Naive thymus-derived CD8-positive, alpha-beta T cell (primary cell): ENCODE measurements at places on chromosomes 2 and 18. TPM values are rescaled to one million over a fixed set of nuclear protein-coding genes. Genes with fewer than 3 reads are reported as not detected.

DNA sequence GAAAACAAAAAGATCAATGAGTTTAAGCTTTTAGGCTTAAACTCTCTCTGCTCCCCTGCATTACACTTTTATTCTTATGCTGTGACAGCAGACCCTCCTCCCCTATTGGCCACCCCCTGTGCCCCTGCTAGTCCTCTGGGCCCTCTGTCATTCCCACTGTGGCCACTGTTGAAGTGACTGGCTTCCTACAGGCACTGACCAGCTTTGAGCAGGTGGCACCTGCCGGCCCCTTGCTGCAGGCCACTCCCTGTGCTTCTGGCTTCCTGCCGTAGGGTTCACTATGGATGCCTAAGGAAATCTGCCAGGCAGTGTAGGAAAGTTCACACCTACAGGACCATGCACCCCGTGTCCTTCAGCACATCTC lies 156.5 kb upstream of the L3MBTL4 start:
- no peak overlapping the region for H3K4me3 ChIP-seq
- no peaks in the 10 kb centered on the region for H3K36me3 ChIP-seq
- no peaks in the 10 kb centered on the region for H3K27me3 ChIP-seq
- no peak for DNase-seq

The ANKRD53 gene
- not detected for polyA plus RNA-seq

DNA sequence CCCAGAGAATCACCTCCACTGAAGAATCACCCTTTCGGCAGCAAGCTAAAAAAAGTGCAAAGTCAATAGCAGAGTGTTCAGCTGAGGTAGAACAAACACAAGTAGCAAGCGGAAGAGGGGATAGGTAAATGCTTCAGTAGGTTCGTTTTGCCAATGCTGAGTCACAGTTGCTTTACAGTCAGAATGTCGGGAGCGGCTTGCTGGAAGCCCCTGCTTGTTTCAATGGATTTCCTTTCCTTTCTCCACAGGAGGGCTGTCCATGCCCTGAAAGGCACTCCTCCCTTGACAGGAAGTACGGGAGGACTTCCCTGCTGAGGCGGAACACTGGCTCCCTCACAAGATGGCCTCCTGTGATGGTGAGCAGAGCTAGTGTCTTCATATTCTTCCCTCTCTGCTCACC lies 146.2 kb upstream of the LYPD1 start:
- no peaks in the 10 kb centered on the region for H3K4me1 ChIP-seq
- H3K27me3 ChIP-seq = peaks cover 11% of the 10 kb centered on the region
- DNase-seq = no peak
- no peak overlapping the region for H3K27ac ChIP-seq
- H3K4me3 ChIP-seq = no peak overlapping the region

- DNase-seq = no peak
- peaks cover 2% of the 10 kb centered on the region for H3K27me3 ChIP-seq
- no peaks in the 10 kb centered on the region for H3K4me1 ChIP-seq
- H3K36me3 ChIP-seq = no peaks in the 10 kb centered on the region
Measured at GRCh38 chr2:162521871-162522650, 178.1 kb downstream of the GCA start.

- H3K4me1 ChIP-seq = no peaks in the 10 kb centered on the region
- H3K4me3 ChIP-seq = no peak overlapping the region
- no peak overlapping the region for H3K27ac ChIP-seq
- peaks cover 5% of the 10 kb centered on the region for H3K27me3 ChIP-seq
- H3K36me3 ChIP-seq = no peaks in the 10 kb centered on the region
- DNase-seq = no peak
Measured at GRCh38 chr2:33411765-33412164, 64.7 kb upstream of the RASGRP3 start.

DNA sequence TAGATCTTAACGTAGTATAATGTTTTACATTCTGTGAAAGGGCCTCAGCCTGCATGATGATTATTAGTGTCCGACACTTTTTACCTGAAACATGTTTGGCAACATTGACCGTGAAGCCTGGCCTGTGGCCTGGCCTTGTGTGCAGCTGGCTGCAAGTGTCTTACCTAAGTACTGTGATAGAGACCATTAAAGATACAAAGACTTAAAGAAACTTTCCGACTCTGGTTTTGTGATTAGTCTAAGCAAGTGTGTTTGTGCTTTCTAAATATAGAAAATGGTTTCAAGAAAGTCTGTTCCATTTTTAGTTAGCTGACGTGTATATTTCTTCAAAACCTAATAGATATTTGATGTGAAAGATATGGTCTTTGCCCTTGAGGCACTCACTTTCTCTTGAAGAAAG lies 601.8 kb downstream of the LRP1B start:
- no peaks in the 10 kb centered on the region for H3K4me1 ChIP-seq
- no peaks in the 10 kb centered on the region for H3K36me3 ChIP-seq
- no peak overlapping the region for H3K4me3 ChIP-seq
- H3K27ac ChIP-seq = no peak overlapping the region

The ASPRV1 gene
- polyA plus RNA-seq = 0.91 TPM

- no peaks in the 10 kb centered on the region for H3K27me3 ChIP-seq
- H3K27ac ChIP-seq = no peak overlapping the region
- H3K36me3 ChIP-seq = no peaks in the 10 kb centered on the region
- DNase-seq = no peak
- H3K4me3 ChIP-seq = no peak overlapping the region
- H3K4me1 ChIP-seq = peaks cover 45% of the 10 kb centered on the region
Measured at GRCh38 chr2:12070581-12070980, 324.1 kb downstream of the LPIN1 start.

- H3K27me3 ChIP-seq = peaks cover 15% of the 10 kb centered on the region
- no peak for DNase-seq
- no peaks in the 10 kb centered on the region for H3K4me1 ChIP-seq
Measured at GRCh38 chr18:21389283-21389682, 147.3 kb downstream of the GREB1L start.

- H3K4me3 ChIP-seq = no peak overlapping the region
- no peak for DNase-seq
- H3K27me3 ChIP-seq = peaks cover 3% of the 10 kb centered on the region
Measured at GRCh38 chr18:47964053-47964452, 33.6 kb upstream of the SMAD2 start.

The SIX3 gene
- polyA plus RNA-seq = not detected

- peaks cover 19% of the 10 kb centered on the region for H3K4me1 ChIP-seq
- H3K36me3 ChIP-seq = no peaks in the 10 kb centered on the region
- peaks cover 5% of the 10 kb centered on the region for H3K27me3 ChIP-seq
- H3K27ac ChIP-seq = no peak overlapping the region
- no peak overlapping the region for H3K4me3 ChIP-seq
Measured at GRCh38 chr2:207772081-207772843, 2.6 kb upstream of the FZD5 start.

The GALNT3 gene
- polyA plus RNA-seq = not detected

GRCh38 chr2:169546756-169547155 lies 26.9 kb downstream of the FASTKD1 start:
- H3K27ac ChIP-seq = no peak overlapping the region
- peaks cover 4% of the 10 kb centered on the region for H3K36me3 ChIP-seq
- H3K4me3 ChIP-seq = no peak overlapping the region
- no peaks in the 10 kb centered on the region for H3K27me3 ChIP-seq
- DNase-seq = no peak

The PSTPIP2 gene
- polyA plus RNA-seq = 17.2 TPM

The EMILIN1 gene
- polyA plus RNA-seq = 1.1 TPM

GRCh38 chr2:28509361-28509760 lies 13.5 kb downstream of the PLB1 start:
- H3K4me3 ChIP-seq = no peak overlapping the region
- H3K4me1 ChIP-seq = peaks cover 12% of the 10 kb centered on the region
- peaks cover 6% of the 10 kb centered on the region for H3K36me3 ChIP-seq
- DNase-seq = no peak
- H3K27ac ChIP-seq = no peak overlapping the region
- peaks cover 3% of the 10 kb centered on the region for H3K27me3 ChIP-seq

DNA sequence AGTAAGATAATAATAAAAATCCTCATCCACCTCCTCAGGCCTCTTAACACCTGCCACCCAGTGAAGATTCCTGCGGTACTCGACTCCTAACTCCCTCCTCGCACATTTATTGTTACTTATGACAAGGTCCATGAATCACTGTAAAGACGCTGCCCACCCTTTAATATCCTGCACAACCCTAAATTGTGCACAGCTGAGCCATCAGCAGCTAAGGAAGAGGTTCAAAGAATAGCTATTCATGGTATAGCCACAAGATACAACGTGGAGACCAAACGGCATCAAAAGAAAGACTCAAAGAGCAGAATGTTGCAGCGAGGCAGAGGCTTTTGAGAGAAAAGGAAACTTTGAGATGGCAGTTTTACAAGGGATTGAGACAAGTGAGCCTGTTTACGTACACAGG lies 266.3 kb downstream of the SATB2 start:
- no peak overlapping the region for H3K27ac ChIP-seq
- no peaks in the 10 kb centered on the region for H3K4me1 ChIP-seq
- H3K4me3 ChIP-seq = no peak overlapping the region
- peaks cover 3% of the 10 kb centered on the region for H3K27me3 ChIP-seq
- no peaks in the 10 kb centered on the region for H3K36me3 ChIP-seq

The TFPI gene
- not detected for polyA plus RNA-seq

DNA sequence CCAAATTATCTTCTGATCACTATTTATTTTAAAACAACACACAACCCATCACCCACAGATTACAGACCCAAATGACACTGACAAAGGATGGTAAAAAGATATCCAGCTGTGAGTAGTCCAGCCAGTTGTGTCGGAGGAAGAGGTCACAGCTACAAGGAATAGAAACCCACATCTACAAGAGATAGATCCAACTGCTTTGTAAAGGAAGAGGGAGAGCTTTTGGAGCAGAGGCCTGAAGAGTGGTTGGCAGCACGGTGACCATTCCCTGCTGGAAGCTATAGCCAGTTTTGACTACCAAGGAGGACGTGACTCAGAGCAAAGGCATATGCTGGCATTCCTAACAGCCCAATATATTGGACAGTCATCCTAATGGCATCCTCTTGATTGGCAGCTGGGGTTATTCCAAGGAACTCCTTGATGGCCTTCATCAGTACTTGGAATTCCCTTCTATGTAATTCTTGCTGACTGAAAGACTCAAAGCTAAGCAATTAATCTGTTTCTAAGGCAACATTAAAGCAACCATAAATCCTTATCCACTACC lies 17.1 kb downstream of the SLC8A1 start:
- DNase-seq = no peak
- H3K36me3 ChIP-seq = no peaks in the 10 kb centered on the region
- H3K4me1 ChIP-seq = no peaks in the 10 kb centered on the region
- no peaks in the 10 kb centered on the region for H3K27me3 ChIP-seq

DNA sequence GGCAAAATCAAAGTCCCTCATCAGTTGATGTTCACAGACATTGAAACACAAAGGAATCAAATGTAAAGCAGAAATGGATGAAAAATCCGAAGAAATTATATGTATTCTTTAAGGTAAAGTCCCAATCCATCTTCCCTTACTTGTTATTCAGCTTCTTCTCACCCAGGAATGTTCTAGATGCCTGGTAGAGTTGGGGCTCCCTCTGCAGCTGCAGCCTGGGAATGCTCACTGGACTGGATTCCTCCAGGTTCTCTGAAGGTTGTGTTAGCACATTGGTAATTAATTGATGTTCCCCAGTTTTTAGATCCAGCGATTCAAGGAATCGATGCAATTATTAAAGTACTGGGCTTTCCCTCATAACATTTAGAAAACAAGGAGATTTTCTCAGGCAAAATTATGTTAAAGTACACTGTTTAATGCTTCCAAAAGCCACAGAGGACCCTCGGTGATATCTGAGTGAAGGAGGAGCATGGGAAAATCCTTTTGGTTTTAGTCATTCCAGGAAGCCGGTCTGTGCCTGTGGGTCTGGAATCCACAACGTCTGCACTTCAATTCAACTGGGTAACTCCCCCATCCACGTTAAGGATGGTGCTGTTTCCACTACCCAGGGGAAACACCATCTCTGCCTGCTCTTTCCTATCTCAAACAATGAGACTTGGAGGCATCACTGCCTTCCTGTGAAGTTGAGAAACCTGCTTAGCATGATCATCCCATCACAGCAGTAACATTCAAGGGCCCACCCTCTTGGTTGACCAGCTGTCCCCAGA lies 22.0 kb downstream of the NTSR2 start:
- H3K27ac ChIP-seq = no peak overlapping the region
- H3K4me1 ChIP-seq = no peaks in the 10 kb centered on the region
- H3K4me3 ChIP-seq = no peak overlapping the region
- no peak for DNase-seq

DNA sequence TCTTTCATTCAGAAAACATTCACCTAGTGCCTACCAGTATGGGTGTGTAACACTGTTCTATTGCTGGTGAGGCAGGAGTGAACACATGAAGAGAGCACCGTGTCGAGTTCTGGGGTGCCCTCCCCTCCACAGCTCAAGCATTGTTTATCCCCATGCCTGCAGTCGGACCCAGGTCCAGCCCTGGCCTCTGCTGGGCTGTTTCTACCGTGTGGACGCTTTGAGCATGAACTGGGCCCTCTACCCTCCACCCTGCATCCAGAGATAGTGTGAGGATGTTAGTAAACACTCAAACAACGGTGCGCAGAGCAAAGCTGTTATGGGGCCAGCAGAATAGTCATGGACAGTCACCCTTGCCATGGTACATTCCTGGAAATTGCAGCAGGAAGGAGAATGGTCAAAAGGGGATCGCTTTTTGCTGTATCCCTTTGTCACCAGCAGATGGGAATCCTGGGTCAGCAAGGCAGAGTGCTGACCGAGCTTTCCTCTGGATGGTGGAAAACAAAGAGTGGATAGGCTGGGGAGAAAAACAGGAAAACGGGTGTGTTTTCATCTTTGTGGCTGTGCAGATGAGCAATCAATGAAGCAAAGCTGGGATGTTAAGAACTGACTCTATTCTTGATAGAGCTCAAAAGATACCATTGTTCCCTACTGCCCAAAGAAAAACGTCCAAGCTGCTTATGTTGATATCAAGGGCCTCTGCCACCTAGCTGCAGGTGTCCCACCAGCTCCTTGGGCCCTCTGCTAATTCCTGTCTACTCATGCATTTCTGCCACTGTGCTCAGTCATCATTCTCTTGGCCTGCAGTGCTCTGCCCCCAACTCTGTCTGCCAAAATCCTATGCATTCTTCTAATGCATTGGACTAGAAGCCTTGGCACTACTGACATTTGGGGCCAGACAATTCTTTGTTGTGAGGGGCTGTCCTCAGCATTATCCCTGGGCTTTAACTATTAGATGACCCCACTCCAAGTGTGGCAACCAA lies 38.7 kb downstream of the REEP1 start:
- no peak overlapping the region for H3K27ac ChIP-seq
- H3K36me3 ChIP-seq = no peaks in the 10 kb centered on the region
- H3K27me3 ChIP-seq = peaks cover 15% of the 10 kb centered on the region
- peaks cover 2% of the 10 kb centered on the region for H3K4me1 ChIP-seq
- no peak overlapping the region for H3K4me3 ChIP-seq
- DNase-seq = no peak

- no peaks in the 10 kb centered on the region for H3K27me3 ChIP-seq
- no peaks in the 10 kb centered on the region for H3K36me3 ChIP-seq
- no peaks in the 10 kb centered on the region for H3K4me1 ChIP-seq
- no peak overlapping the region for H3K27ac ChIP-seq
- no peak for DNase-seq
- H3K4me3 ChIP-seq = no peak overlapping the region
Measured at GRCh38 chr2:17149945-17150344, 368.3 kb downstream of the RAD51AP2 start.
